Activated T-helper 9 cell treated with anti-CD3 and anti-CD28 coated beads, Interleukin-2, amount 50 U/mL, for 16 hours (primary cell): ENCODE measurements at places on chromosomes 1 and 21.

DNA sequence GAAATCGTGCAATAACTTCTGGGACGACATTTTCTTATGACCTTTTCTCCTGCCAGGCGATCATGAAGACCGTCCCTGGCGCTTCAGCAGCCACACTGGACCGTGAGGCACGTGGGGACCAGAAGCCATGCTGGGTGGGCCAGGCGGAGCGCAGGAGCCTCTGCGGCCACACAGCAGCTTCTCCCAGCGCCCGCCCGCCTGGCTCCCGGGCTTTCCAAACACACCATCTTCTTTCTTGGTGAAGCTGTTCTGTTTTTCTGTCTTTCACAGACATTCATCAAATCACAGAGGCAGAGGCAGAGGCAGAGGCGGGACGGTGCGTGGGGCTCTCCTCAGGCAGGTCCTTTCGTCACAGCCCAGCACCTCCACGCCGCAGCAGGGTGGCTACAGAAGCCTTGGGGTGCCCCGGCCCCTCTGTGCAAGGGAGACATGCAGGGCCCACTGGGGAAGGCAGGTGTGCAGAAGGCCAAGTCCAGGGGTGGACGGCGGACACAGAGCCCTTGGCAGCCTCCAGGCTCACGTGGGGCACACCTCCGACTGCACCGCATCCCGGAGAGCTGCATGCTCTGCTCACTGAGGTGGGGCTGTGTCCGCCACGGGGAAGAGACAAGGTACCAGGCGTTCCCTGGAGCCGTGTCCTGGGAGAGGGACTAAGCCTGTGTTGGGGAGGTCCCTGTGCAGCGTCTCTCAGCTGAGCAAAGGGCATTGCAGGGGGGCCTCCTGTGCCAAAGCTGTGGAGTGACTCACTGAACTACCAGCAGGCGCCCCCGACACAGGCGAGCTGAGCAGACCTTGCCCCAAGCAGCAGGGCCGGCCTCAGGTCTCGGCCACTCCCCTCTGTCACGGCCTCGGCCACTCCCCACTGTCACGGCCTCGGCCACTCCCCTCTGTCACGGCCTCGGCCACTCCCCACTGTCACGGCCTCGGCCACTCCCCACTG is 2.6 kb upstream of the TMEM240 start:
- no peak for DNase-seq

GRCh38 chr21:37909936-37910335 is 6.3 kb downstream of the KCNJ6 start:
- no peak for DNase-seq

DNA sequence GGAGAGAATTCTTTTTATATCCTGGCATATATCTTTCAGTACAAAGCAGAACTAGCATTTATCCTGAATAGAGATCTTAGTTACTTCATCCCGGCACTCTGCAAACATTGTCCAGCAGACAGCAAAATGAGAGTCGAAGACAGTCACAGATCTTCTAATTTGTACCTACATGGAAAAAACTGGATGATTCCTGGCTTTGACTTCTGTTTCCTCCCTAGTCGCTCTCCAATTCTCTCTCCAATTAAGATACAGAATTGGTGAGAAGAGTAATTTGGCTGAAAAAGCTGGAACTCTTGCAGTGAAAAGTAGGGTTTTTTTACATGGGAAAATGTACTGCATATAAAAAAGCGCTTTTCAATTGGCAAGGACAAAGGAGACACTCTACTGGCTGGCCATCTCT is 151.1 kb upstream of the C8B start:
- DNase-seq = no peak

DNA sequence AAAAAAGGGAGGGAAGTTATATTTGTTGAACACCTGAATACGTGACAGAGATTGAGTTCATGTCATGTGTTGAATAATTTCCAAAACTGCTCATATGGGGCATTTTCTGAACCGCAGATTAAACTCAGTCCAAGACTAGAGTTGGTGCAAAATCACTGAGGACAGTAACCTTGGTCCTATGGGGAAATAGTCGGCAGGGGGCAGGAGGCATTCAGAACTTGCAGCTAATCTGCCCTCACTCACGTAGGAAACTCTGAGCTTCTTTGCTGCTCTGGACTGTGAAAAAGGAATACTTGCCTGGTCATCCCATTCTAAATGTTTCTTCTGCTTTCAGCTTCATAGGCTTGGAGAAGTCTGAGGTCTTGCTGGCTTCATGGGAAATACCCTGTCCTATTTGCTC is 228.3 kb upstream of the ZP4 start:
- no peak for DNase-seq

DNA sequence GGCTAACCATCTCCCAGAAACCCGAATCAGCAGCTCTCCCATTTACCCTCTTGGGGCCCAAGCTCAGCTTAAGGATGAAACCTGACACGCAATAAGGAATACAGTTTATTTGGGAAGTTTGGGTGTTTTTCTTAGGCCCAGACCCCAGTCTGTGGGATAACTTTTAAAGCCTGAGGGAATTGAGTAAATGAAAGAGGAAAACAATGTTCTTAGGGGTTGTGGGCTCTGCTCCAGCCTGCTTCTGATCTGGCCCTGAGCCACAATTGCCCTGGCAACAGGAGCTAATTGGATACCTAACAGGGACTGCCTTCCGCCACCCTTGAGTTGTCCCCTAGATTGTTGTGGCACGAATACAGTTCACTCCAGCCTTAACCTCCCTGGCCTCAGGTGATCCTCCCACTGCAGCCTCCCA is 20.1 kb downstream of the DYRK3 start:
- no peak for DNase-seq

GRCh38 chr1:78722947-78723346 is 73.3 kb downstream of the IFI44 start:
- DNase-seq = no peak

DNA sequence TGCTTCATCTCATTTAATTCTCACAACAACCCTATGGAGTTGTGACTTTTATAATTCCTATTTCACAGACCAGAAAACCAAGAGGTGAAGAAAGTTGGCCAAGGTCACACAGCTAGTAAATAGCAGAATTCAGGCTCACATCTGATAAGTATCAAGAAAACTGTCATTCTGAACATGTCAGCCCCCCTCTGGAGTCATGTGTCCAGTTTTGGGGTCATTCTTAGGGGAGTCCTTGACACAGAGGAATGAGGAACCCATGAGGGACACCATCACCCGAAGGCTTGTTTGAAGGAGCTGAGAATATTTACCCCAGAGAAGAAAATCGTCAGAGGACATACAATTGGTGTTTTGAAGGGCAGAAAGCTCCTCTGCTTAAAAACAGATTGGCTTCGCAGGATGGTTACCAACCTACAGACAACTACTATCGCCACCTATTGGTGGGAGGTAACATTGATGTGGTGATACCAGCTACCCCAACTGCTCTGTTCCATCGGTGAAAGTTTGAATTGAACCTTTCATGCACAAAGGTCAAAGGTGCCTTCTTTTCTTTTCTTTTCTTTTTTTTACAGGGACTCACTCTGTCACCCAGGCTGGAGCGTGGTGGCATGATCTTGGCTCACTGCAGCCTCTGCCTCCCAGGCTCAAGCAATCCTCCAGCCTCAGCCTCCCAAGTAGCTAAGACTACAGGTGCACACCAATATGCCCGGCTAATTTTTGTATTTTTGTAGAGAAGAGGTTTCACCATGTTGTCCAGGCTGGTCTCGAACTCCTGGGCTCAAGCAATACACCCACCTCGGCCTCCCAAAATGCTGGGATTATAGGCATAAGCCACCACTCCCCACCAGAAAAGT is 31.3 kb downstream of the NCMAP start:
- DNase-seq = no peak

DNA sequence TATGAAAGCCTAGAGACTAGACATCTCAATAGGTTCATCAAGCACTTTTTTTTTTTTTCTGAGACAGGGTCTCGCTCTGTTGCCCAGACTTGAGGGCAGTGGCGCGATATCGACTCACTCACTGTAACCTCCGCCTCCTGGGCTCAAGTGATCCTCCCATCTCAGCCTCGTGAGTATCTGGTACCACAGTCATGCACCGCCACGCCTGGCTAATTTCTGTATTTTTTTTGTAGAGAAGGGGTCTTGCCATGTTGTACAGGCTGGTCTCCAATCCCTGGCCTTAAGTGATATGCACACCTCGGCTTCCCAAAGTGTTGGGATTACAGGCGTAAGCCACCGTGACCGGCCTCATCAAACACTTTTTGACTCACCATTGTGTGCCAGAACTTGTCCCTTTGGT is 613 bp upstream of the GPATCH4 start:
- no peak for DNase-seq

DNA sequence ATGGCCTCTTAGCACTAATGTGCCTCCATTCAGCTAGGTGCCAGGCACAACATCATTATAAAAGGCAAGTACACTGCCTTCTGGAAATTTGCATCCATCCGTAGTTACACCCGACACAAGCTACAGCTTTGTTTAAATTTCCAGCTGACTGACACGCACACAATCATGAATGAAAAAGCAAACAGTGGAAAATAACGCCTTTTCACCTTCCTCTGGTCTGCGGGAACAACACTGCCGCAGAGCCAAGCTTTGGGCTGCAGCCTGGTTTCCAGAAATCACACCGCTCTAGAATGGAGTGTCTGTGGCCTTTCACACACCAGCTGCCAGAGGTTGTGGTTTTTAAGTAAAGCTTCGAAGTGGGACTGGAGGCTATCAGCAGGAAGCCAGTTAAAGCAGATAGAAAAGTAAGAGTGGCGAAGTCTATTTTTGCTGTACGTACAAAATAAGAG is 142.8 kb upstream of the COA6 start:
- no peak for DNase-seq

GRCh38 chr1:89754518-89754917 is 66.3 kb upstream of the LRRC8D start:
- DNase-seq = no peak

- DNase-seq = no peak
Measured at GRCh38 chr1:67747671-67748546, 62.9 kb downstream of the GADD45A start.

DNA sequence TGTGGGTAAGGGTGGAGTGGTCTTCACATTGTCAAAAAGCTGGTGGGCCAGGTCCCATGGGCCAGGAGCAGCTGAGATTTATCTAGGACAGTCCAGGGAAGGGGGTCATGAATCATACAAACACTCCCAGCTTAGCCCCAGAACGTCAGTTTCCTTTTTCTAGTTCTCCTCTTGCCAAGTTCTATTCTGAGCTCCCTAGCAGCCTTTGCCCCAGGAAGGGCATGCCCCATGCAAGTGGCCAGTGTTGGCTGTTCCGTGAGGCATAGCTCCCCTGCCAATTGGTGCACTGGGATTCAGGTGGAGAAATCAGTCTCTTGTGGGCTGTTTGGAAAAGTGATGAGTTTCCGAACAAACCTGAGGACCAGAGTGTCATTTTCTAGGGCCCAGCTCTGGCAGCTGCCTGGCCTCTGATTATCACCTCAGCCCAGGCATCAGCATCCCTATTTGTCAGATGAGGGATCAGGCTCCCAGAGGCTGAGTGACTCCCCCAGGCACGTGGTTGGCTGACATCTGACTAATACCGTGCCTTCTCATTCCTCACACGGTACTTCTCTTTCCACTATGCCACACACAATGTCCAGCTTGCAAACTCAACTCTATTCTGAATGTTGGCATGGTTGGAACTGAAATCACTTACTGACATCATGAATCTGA is 14.2 kb upstream of the MYOM3 start:
- no peak for DNase-seq

DNA sequence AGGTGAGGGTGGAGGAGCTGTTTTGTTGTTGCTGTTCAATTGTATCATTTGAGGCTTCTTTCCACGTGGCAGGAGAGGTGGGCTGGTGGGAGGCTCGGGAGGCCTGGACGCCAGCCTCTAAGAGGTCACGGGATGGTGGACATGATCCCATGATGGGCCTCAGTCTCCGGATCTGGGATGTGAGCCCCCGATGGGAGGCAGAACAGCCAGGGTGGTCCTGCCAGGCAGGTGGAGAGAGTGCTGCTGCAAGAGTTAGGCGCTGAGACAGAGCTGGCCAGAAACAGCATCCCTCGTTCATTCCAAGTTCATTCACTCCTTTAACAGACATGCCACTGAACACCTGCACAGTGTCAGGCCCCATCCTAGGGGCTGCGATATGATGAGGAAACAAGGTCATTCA is 41.1 kb upstream of the POU3F1 start:
- no peak for DNase-seq

GRCh38 chr1:1391225-1391624 is 7.9 kb downstream of the CCNL2 start:
- no peak for DNase-seq

DNA sequence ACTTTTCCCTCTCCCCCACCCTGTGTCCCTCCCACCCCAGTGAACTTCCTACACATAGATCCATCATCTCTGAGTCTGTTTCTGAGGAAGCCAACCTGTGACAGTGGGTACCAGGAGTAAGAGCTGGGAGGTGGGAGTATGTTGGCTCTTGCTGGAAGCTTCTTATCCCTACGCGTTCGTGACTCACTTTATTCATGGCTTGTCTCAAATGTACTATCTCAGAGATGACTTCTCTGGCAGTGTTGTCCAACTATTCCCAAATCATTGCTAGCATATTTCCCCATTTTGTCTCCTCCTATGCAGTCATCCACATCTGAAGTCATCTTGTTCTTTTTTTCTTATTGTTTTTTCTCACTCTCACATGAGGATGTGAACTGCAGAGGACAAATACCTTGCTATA is 88.0 kb downstream of the HIVEP3 start:
- no peak for DNase-seq

GRCh38 chr1:196535727-196536126 is 72.5 kb downstream of the KCNT2 start:
- DNase-seq = no peak

GRCh38 chr1:41657679-41658295 is 173.3 kb upstream of the EDN2 start:
- DNase-seq = no peak
